ENCODE measurements at places on chromosomes 16 and 17.
A peak's percentile ranks its signal among the peaks of the same experiment; 100 is the strongest.

- peak; percentile 91 for DNase-seq
Measured at GRCh38 chr17:143785-144281, 6.5 kb downstream of the SCGB1C2 start.

DNA sequence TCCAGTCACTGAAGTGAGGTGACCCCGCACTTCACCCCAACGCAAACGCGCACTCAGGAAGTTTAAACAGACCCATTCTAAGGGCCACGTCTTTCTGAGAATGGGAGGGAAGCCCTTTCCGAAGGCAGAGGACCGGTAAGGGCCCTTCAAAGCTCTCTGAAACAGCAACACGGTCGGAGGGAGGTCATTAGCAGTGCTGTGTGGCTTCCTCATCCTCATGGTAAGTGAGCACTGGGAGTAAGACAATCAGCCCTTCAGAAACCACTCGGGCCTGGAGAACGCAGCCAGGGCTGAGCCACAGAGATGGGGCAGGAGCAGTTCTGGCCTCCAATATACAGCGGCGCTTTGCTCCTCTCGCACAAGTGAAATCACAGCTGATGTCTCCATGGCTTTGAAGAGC is 23.7 kb downstream of the SRL start:
- DNase-seq: no peak

DNA sequence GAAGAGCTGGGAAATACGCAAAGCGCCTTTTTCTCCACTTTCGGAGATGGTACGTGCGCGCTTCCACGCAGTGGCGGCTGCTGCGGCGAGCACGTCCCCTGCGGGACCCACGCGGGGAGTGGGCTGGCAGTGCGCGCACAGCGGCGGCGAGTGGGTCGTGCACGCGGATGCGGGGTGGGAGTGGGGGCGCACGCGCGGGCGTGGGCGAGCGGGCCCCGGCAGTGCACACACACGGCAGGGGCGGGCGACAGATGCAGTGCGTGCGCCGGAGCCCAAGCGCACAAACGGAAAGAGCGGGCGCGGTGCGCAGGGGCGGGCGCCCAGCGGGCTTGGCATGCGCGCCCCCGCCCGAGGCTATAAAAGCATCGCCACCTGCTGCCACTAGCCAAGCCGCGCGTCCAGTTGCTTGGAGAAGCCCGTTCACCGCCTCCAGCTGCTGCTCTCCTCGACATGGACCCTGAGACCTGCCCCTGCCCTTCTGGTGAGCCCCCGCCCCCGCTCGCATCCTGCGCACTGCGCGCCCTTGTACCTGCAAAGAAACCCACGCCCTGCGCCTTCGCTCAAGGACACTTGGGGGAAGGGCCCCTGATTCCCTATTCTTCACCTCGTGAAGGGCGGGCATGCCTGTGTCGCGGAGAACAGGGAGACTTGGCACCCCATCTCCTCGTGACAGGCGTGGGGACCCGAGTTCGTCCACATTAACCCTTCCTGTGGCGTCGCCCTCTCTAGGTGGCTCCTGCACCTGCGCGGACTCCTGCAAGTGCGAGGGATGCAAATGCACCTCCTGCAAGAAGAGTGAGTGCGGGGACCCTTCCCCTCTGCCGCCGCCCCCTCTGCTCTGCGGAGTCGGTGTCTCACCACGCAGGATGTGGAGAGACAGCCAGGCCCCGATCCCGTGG is at the start of gene MT3:
Gene MT3 (plus strand): TSS at position 388 of the 899 bp plus-strand sequence. CDS start 63 bp downstream, at position 451.
- peak; percentile 55 for DNase-seq

DNA sequence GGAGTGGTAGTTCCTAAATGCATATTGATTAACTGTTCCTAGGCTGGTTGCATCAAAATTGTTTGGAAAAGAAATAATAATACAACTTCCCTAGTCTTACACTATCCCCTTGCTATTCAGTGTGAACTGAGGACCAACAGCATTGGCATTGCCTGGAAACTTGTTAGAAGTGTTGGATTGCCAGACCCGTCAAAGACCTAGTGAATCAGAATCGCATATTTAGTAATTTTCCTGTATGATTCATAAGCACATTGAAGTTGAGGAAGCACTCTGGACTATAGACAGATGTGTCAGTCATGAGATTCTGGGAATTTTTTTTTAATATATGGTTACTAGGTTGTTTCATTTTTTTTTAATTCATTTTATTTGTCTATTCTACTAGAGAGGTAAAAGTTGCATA is 34.7 kb upstream of the KCNJ16 start:
- DNase-seq: no peak

DNA sequence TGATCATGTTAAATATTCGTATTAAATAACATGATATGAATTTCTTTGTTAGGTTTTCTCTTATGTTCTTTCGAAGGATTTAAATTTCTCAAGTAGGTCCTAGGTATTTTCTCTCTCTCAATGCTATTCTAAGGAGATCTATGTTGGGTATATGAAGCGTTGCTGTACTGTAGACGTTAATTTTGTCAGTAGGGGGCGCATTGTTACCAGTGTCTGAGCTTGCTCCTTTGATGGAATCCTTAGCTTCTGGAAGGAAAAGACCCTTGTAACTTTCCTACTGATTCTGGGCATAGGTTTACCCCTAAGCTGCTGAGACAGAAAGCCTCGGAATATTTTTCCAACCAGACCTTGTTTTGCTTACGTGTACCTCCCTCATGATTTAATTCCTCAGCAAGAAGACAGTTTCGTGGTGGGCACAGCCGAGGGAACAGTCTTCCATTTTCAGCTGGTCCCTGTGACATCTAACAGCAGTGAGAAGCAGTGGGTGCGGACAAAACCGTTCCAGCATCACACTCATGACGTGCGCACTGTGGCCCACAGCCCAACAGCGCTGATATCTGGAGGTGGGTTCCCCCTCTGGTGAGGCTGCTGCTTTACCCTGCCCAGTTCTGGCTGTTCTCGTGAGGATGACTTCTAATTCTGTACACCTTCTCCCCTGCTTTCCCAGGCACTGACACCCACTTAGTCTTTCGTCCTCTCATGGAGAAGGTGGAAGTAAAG is 17.9 kb downstream of the UTP4 start:
- peak; percentile 37 for DNase-seq

DNA sequence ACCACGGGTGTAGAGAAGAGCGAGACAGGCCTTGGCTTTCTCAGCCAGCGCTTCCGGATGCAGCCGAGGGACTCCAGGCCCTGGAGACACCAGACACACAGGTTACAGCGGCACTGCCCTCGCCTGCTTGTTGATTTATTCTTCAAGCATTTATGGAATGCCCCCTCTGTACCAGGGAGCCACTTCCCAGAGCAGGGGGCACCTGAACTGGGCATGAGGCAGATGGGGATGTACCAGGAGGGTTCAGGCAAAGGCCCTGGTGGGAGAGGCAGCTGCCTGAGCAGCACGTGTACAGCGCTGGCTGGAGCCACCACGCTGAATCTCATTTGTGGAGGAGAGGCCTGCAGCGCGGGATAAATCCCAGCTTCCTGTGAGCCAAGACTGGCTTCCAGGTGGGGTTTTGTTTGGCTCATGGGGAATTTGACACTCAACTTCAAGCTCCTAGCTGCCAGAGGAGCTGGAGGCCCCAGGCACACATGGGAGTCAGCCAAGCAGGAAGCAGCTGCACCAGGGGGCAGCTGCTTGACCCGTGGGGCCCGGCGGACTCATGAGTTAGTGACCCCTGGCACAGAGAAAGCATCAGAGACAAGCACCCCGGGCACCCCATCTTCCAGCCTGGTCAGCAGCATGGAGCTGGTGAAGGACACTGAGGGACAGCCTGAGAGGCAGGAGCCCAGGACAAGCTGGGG is 59.7 kb downstream of the IL21R start:
- DNase-seq: no peak

DNA sequence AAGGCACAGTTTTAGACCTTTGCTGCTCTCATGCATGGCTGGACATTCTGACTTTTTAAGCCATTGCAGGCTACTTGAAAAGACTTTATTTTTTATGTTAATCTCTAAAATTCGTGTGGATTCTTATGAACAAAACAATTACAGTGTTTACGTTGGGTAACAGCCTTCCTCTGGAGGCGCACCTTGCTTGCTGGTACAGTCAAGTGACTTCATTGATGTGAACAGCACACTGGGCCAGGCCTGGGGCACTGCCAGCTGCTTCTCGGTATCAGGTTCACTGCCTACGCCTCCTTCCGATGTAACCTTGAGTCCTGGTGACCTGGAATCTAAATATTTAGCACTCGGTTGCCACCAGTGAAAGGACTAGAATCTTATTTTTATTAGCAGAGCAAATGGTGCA is 27.8 kb downstream of the MARCHF10 start:
- DNase-seq: no peak

GRCh38 chr16:18969855-18970240 is 13.9 kb upstream of the TMC7 start:
- no peak for DNase-seq

DNA sequence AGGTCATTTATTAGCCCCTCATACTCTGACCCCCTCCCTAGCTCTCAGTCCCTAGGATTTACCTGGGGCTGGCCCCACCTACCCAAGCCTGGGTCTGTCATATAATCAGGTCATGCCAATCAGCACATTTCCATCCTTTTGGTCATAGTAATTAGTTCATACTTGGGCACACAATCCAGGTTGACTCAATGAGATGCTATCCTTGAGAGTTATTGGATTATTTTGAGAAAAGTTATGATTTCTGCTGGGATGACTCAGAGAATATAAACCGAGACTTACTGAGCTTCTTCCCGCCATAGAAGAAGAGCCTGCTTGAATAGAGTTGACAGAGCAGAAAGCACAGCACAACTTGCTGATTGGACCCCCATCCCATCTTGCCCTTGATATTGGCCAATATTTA is 331.5 kb downstream of the CBLN1 start:
- DNase-seq: no peak

Measured in activated CD4-positive, alpha-beta T cell treated with anti-CD3 and anti-CD28 coated beads, Interleukin-2, amount 50 U/mL, for 48 hours (primary cell).